HCT116 (cell line): ENCODE measurements at places on chromosomes 13 and 19.

GRCh38 chr13:78998630-78999315 is 339.8 kb upstream of the OBI1 start:
- no peak for DNase-seq

- DNase-seq = no peak
Measured at GRCh38 chr19:12782424-12783290, 7.3 kb upstream of the HOOK2 start.

GRCh38 chr13:98134901-98135300 is 8.0 kb upstream of the FARP1 start:
- DNase-seq = no peak

GRCh38 chr13:39676315-39676876 is 20.9 kb downstream of the COG6 start:
- peak; percentile 40 for DNase-seq

DNA sequence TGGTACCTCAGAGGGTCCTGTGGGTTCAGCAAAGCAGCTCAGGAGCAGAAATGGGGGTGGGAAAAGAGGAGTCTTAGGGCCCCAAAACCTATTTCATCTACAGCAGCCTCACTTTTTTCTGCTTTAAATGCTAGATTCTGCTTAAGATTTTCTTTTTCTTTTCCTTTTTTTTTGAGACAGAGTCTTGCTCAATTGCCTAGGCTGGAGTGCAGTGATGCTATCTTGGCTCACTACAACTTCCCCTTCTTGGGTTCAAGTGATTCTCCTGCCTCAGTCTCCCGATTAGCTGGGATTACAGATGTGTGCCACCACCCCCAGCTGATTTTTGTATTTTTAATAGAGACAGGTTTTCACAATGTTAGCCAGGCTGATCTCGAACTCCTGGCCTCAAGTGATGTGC is 30.7 kb upstream of the WDFY2 start:
- no peak for DNase-seq

DNA sequence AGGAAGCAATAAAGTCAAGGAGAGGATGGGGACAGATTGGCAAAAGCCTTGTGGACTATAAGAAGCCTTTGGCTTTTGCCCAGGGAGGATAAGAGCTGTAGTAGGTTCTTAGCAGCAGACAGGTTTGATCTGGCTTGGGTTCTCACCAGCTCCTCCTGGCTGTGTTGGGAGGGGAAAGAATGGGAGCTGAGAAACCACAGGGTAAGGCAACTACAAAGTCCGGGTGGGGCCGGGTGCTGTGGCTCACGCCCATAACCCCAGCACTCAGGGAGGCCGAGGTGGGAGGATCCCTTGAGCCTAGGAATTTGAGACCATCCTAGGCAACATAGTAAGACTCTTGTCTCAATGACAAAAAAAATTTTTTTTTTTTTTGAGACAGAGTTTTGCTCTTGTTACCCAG is 20.6 kb downstream of the NECTIN2 start:
- DNase-seq = no peak

- no peak for DNase-seq
Measured at GRCh38 chr13:33123066-33123859, 107.0 kb downstream of the KL start.

DNA sequence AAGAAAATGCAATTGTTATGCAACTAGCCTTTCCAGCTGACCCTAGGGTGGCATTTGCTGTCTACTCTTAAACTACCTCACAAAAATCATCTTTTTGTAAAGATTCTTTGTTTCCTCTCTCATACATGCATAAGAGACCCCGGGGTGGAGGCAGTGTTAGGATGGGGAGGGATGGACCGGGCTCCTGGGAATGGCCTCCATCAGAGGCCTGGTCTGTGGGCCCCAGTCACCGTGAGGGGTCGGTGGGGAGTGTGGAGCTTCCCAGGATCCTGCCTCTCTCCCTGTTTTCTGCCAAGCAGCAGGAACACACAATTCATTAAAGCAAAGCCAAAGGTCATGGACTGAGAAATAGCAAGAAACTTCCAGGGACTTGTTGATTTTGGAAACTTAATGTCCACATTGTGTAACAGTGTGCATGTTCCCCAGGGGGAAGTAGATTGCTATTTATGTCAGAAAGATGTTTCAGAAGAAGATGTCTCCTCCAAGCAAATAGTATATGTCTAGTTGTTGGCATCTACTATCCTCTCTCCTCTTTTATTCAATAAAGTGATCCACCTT is 241.4 kb downstream of the ENOX1 start:
- DNase-seq = no peak

DNA sequence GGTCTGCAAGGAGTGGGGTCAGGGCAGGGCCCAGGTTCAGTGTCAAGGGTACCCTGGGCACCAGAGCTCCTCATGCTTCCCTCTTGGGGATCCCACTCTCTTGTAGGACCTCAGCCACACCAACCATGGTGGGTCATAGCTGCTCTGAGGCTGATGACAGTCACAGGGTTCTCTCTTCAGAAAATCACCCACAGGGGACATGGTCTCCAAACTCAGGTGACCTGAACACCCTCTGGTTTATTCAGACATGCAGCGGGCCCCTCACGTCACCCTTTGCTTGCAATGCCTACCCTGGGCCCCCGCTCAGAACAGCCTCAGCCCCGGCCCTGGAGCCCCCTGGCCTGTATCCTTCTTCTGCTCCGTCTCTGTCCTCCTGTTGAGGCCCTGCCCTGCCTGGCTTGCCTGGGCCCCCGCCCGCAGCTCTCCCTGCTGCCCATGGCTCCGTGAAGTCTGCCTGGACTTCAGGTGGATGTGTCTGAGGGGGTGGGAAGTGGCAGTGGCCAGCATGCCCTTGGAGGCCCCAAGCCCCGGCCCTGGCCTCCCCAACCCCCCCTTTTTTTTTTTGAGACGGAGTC is 20.4 kb downstream of the CHERP start:
- no peak for DNase-seq

DNA sequence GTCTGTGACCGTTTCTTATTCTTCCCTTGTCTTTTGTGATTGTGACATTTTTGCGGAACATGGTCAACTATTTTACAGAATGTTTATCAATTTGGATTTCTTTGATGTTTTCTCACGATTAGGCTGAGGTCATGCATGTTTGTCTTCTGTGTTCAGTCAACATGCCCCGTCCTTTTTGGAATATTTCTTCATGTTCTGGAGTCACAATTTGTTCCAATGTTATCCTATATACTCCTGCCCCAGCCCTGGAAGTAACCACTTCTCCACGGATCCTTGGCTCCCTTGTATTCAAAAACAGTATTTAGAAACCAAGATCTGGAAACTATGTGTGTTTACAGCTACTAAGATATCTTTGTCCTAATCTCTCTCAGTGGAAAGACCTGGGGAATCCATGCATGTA is 9.6 kb downstream of the CARD8 start:
- no peak for DNase-seq

DNA sequence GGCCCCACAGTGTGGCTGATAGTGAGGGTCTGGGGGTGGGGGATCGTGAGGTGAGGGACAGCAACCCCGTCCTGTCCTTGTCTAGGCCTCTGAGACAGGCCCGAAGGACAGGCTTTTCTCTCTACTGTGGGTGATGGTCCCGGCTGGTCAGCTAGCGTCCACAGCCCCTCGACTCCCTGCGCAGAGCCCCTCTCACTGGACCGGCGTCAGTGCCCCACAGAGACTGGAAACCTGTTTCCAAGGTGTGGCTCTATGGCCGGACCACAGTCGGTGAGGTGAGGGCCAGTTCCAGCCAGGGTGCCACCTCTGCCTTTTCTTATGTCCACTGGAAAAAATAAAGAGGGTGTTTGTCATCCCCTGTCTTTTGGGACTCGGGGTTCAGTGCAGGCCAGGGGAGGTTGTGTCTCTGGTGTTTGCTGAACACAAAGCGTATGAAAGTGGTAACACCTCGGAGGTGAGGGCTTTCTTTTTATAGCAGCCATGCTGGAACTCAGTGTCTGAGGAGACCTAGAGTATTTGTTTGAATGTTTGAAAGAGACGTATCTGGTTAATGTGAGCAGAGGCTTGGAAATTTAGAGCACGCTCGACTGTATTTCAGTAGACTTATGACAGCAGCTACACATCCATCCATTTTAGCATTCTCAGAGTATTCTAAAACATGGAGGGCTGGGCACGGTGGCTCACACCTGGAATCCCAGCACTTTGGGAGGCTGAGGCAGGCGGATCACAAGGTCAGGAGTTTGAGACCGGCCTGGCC is 22.8 kb downstream of the ATP11A start:
- DNase-seq = no peak

GRCh38 chr13:95783747-95784146 is 106.8 kb downstream of the DNAJC3 start:
- DNase-seq = no peak
